Stimulated activated CD4-positive, alpha-beta T cell treated with anti-CD3 and anti-CD28 coated beads, Interleukin-2, amount 100 ng/mL, for 24 hours (primary cell): ENCODE measurements at places on chromosomes 4 and X.

- no peak for DNase-seq
Measured at GRCh38 chr4:15239866-15240265, 188.0 kb upstream of the C1QTNF7 start.

DNA sequence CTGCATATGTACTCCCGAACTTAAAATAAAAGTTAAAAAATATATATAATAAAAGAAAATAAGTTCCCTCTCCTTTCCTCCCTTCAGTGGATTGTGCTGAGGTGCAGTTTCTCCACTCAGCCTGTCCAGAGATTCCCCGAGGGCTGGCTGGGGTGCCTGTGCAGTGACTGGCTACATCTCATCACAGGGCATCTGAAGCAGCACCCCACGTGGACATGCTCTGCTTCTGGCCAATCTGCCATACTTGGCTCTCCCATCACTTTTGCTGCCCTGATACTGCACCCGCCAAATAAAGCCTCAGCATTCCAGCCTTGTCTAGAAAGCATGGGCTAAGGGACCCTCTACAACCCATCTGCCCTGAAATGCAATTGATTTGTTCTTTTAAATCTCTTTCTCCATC lies 11.1 kb upstream of the MGST2 start:
- DNase-seq, result no peak

- DNase-seq, result no peak
Measured at GRCh38 chr4:19123681-19124080, 1102.1 kb upstream of the LCORL start.

DNA sequence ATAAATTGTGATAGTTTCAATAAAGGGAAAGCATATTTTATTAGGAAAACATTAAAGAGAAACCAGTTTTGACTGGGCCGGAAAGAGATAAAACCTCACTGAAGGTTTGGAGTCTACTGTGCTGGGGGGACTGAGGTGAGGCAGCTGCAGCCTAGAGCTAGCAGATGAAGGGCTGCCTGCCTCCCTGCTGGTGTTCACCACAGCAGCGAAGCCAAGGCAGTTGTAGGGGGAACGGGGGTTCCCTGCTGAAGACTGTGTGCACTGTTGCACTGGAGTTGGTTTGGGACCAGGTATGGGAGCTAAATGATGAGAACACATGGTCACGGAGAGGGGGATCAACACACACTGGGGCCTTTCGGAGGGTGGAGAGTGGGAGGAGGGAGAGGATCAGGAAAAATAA lies 546.5 kb upstream of the SMIM31 start:
- DNase-seq, result no peak

GRCh38 chrX:49919617-49920016 lies 2.8 kb upstream of the CLCN5 start:
- DNase-seq, result peak; percentile 39

DNA sequence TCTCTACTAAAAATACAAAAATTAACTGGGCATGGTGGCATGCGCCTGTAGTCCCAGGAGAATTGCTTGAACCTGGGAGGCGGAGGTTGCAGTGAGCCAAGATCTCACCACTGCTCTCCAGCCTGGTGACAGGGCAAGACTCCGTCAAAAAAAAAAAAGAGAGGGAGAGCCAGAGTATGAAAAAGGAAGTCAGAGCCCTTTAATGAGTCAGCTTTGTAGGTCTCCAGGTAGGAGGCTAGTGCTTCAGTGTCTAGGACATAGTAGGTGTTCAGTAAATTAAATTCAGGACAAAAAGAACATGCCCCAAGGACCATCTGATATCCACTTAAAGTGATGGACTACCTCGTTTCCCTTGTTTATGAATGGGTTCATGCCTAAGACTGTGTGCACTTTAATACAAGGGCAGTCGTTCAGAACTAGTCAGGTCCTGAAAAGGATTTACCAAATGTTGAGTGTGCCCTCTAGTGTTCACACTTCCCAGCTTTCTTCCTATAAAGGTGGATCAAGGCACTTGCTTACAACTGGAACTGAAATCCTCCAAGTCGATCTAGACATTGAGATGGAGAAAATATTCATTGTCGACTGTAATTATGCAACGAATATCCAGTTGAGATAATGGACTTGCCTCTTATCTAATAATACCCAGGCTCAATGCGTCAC lies 29.0 kb downstream of the F9 start:
- DNase-seq, result no peak

DNA sequence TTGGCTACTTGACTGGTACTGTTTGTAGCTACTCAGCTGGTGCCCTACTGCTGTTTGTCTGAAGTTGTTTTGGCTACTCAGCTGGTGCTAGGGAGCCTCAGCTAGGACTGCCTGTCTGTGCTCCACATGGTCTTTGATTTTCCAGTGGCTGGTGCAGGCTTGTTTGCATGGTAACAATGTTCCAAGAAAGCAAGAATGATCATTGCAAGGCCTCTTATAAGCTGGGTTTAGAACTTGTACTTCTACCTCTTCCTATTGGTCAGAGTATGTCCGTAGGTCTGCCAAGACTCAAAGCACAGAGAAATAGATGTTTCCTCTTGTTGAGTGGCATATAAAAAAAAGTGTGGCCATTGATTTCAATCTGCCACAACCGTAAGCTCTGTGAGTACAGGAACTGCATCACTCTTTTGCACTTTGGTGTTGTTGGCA lies 17.6 kb downstream of the NFKB1 start:
- DNase-seq, result no peak

DNA sequence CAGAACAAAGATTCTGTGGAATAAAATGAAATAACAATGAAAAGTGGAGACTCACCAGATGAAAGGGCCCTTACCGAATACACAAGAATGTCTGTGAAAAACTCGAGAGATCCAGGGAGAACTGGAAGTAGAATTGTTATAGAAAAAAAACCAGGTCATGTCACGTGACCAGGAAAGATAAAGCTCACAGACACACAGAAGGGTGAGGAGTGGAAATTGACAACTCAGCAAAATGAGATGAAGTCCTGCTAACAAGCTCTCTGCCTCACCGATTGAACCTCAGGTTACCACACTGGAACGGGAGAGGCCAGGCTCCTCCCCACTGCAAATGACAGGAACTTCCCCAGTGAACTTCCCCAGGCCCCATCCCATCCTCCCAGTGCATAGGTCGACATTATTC lies 1618.0 kb upstream of the PCDH10 start:
- DNase-seq, result no peak

DNA sequence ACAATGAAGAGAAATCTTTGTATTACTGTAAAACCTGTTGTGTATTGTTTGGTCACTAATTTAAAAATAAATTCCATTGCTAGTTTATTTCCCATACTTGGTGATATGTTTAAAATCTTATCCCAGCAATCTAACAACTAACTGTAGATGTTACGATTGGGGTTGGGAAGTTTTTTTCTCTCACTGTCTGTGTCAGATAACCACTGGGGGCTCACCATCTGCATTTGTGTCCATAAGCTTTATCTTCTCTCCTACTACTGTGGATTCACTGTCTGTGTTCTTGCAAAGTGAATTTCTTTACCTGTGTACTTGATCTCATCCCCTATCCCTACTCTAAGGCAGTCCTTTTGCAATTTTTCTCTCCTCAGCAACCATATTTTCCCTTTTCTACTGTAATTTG lies 81.3 kb downstream of the STIM2 start:
- no peak for DNase-seq

DNA sequence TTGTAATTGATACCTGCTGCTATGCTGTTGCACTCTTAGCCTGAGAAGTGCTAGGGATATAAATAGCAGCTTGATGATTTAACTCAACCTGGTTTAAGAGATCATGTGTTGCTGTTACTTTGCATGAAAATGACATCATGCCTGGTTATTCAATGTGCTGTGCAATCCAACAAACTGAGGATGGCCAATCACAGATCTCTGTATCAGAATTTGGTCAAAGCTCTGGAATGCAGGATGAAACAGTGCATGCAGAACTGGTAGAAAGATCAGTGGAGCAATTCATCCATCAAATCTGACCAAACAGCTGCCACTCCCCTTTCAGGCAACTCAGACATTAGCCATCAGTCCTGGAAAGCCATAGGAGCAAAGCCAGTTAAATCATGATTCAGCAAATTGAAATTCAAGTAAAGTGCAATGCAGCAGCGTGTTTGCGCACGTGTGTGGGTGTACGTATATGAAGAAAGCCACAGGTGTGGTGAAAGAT lies 160.3 kb upstream of the RASGEF1B start:
- no peak for DNase-seq

DNA sequence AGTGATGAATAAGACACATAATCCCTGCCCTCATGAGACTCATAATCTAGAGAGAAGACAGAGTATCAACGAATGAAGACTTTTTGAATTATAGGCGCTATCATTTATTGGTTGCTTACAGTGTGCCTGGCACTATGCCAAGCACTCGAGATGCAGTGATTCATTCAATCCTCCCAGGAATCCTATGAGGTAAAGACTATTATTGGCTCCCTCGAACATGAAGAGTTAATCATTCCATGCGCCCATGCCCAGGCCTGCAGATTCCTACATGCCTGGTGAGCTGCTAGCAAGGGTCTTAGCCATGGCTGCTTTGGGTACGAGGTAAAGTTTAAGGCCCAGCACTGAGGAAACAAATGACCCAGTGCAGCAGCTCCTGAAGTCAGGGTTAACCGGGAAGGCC lies 47.0 kb downstream of the TEX13B start:
- no peak for DNase-seq

GRCh38 chrX:71096760-71097032 lies 1.0 kb downstream of the FOXO4 start:
- DNase-seq, result no peak

GRCh38 chr4:73019462-73020047 lies 50.0 kb downstream of the COX18 start:
- no peak for DNase-seq

DNA sequence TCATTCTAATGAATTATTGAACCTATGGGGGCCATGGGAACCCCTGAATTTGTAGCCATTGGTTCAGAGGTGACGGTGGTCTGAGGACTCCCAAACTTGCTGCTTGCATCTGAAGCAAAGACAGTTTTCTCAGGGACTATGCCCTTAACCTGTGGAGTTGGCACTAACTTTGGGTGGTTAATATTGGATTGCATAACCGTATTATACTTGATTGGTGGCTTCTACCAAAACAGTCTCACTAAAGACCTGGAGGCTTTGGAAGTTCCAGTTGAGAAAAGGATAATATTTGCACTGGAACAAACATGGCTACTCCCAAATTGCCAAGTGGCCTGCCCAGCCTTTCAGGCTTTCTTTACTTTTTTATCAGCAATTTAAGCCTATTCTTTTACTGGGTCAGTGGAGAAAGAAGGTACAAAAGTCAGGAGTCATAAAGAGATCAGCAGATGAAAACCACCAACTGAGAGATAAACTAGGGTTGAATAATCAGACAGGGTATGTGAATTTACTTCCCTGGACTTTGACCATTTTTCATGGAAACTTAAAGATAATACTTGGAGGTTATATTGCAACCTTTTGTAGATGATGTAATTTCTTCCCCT lies 7.9 kb upstream of the KLHL8 start:
- DNase-seq, result no peak

- peak; percentile 61 for DNase-seq
Measured at GRCh38 chr4:26058537-26058936, 144.5 kb downstream of the SMIM20 start.

GRCh38 chr4:16230308-16230707 lies 4.0 kb upstream of the TAPT1 start:
- DNase-seq, result no peak

DNA sequence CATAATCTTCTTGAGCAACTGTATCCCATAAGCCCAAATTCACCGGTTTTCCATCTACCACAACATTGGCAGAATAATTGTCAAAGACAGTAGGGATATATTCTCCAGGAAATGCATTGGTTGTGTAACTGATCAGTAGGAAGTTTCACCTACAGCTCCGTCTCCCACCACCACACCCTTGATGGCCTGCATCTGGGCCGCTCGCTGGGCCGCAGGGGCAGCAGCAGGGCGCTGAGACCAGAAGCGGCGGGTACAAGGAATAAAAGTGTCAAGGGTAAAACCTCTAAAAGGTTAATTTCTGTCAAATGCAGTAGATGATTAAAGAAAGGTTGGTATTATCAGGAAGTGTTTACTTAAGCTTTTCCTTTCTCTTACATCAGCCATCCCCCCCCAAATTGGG lies 167.6 kb upstream of the DKK2 start:
- no peak for DNase-seq

- DNase-seq, result no peak
Measured at GRCh38 chr4:170854097-170854496, 764.3 kb upstream of the AADAT start.

DNA sequence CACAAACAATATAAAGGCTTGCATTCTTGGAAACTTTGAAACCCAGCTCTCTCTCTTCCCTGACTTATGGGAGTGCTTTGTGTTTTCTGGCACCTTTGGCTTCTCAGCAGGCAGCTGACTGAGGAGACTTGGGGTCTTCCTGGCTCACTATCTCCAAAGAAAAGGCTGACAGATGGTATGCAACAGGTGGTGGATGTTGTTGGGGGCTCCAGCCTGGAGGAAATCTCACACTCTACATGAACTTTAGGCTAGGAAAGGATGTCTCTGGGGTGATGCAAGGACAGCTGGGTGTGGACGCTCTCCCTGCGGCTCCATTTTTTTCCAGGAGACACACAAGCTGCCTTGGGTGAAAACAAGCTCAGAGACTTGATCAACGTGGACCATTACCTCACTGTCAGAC lies 67.4 kb downstream of the DNAAF6 start:
- no peak for DNase-seq

GRCh38 chr4:40976343-40976742 lies 226.6 kb downstream of the NSUN7 start:
- DNase-seq, result no peak

GRCh38 chrX:107818900-107819521 lies 6.7 kb upstream of the MID2 start:
- DNase-seq, result no peak

DNA sequence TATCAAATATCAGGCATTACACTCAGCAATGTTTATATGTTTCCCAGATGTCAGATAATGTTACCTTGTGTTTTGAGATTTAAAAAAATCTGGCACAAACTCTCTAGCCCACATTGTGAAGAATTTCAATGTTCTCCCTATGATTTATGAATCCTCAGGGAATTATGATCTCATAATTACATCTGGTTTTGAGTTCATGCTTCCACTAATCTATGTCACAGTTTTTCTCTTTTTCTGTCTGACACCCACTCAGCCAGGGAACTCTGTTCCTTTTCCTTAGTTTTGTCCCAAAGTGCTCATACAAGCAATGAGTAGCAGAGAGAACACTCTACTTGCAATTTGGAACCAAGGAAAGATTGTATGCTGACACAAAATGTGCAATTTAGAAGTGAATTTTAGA lies 212.1 kb upstream of the POF1B start:
- no peak for DNase-seq

- no peak for DNase-seq
Measured at GRCh38 chrX:113980953-113981352, 602.9 kb upstream of the HTR2C start.

DNA sequence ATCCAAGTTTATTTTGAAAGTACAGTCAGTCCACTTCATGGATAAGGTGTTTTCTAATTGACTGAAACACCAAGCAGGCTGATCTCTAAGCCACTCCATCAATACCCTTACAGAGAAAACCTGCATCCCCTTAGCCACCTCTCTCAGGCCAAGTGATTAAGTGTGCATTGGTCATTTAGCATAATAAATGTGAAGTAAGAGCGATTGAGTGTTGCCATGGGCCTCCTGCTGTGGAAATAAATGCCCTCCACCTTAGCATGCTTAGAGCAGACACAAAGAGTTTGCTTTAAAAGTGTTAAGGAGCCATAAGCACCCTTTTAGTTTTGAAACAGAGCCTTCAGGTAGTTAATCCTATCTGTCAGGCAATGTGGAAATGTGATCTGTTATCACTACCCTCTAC lies 386.5 kb downstream of the GPAT3 start:
- no peak for DNase-seq
